ENCODE measurements at places on chromosomes 7 and 10.

- no peak for ATAC-seq
These were observed 509.7 kb upstream of the PODXL start for GRCh38 chr7:132065989-132066603.

GRCh38 chr10:79976999-79977398 lies 28.1 kb upstream of the SFTPD start:
- no peak for ATAC-seq

DNA sequence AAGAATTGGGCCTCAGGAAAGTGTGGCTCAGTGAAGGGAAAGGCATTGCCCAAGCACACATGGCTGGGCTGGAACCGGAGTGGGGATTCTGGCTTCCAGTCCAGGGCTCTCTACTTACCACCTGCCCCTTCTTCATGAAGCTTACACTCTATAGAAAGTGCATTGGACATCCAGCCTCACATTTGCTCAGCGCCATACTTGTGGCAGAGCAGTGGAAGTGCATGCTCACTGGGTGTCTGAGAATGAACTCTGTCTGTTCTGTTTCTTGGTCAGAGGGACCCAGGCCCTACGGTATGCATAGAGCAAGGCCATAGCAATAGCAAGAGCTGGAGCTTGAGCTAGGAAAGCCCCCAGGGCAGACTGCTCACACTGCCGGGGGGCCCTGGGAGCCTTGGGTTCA lies 1253.5 kb downstream of the TYW1 start:
- ATAC-seq: no peak

- no peak for ATAC-seq
These were observed 49.3 kb downstream of the DENND11 start for GRCh38 chr7:141652691-141653090.

DNA sequence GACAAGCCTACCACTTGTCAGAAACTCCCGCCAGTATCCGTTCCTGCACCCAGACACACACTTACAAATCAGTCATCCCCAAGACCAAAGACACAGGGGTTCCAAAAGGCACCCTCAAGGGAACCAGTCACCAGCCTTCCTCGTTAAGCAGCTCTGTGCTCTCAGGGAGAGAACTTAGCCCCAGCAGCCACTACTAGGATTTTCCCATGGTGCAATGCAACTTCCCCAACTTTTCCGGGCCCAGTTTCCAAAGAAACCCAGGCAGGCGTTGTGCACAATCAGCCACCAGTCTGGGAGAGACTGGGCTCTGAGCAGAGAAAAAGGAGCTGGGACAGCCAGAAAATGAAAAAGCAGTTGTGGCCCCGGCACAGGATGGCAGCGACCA lies 1.2 kb downstream of the DLG5 start:
- ATAC-seq: no peak
